ENCODE measurements at places on chromosomes 3 and 15.

- no peak for DNase-seq
Measured at GRCh38 chr15:41974041-41974440, 1.7 kb upstream of the EHD4 start.

- no peak for DNase-seq
Measured at GRCh38 chr3:89332793-89333192, 225.4 kb downstream of the EPHA3 start.

DNA sequence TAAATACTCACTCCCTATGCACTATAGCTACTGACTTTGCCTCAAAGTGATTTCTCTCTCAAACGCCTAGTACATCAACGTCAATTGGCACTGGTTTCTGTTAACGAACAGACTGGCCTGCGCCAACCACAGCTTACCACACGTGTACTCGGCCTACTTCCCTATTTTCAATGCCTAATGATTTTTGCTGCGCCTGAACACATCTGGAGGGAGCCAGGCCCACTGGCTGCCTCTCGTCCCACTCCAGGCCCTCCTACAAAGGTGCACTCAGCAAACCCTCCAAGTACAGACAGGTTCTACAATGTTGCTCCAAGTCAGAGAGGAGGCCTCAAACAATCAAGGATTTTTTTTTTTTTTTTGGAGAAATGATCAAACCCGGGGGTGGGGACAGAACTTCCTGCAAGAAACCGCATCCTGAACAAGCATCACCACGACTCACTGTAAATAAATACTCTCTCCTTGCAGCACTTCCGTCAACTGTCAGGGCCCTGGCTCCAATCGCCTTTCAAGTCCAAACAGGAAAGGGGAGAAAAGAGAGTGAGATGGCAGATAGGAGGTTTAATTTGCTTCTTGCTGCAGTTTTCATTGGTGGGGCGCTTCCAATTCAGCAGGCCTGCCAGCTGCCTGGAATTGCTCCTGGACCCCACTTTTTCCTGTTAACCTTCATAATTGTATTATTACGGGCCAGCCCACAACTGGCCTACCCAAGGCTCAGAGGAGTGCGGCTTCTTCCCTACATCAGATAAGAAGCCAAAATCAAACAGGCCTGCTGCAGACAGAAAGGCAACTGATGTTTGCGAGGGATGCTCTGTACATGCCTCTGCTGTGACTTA is 139.3 kb downstream of the FOXP1 start:
- peak; percentile 0 for DNase-seq

GRCh38 chr3:107969525-107969924 is 121.3 kb downstream of the CD47 start:
- DNase-seq = no peak

DNA sequence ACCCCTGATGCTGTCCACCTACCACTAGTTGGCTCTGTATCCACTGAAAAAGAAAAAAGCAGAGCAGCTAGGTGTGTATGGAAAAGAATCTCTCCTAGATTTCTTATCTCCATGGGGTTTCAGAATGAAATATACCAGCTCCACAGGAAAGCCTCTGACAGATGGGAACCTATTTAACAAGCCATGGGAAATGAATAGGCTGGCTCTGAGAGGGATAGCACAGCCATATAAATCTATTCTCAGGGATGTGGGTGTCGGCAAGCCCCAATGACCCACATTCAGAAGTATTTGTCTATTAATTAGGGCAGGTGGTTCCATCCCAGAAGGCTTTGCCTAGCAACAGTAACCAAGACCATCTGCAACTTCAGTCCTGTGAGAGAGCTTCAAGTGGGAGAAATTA is 694.1 kb downstream of the AGBL1 start:
- no peak for DNase-seq

DNA sequence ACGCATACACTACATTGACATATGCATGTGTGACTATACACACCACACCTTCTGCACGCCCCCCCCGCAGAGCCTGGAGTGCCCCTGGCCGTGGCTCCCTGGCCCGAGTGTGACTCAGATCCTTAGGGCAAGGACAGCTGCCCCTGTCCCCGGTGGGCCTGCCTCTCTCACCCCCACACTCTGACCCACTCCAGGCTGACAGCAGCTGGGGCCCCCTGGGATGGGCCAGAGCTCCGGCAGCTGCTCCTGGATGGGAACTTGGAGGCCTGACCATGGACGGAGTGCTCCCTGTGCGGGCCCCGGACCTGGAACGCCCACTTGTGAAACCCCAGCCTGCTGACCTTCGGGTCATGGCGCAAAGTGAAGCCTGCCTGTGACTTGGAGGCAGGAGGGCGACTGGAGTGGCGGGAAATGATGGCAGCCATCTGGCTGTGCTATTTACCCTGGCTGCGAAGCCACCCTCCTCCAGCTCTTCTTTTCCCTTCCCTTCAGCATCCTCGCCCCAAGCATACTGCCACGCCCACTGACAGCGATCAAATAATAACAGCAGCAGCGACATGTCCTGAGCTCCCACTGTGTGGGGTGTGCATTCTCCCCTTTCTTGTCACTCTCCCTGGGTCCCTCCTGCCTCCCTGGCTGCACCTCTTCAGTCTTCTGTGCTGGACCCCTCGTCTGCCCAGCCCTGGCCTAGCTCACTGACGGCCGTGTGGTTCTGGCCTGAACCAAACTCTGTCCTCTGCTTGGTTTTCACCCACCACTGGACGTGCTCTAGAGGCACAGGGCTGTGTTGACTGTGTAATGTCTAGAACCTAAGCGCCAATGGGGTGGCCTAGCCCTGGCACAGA is 90.7 kb upstream of the MEF2A start:
- no peak for DNase-seq

- DNase-seq = no peak
Measured at GRCh38 chr3:157225001-157225400, 65.1 kb upstream of the CCNL1 start.

- peak; percentile 61 for DNase-seq
Measured at GRCh38 chr15:67303490-67304363, 49.1 kb downstream of the IQCH start.

GRCh38 chr3:112061152-112061551 is 25.0 kb upstream of the C3orf52 start:
- no peak for DNase-seq

GRCh38 chr3:170473358-170473757 is 54.7 kb downstream of the CLDN11 start:
- no peak for DNase-seq

GRCh38 chr15:64092864-64093626 is 593 bp downstream of the CIAO2A start:
- peak; percentile 56 for DNase-seq

DNA sequence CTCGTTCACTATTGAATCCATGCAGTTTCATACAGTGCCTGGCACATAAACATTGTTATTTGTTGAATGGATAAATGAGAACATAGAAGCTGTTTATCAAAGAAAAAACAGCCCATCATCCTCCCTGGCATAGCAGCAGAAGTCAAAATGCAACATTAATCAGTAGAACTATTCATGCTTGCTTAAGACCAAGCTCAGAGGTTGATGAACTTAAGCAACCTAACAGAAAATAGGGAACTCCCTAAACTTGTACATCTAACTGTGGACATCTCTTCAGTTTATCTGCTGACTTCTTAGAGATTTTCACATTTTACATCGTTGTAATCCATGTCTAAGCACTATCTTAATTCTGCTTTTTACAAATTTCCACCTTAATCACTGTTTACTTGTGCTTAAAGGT is 29.2 kb downstream of the SENP8 start:
- no peak for DNase-seq

- DNase-seq = peak; percentile 46
Measured at GRCh38 chr3:134039161-134039862, 9.6 kb upstream of the SLCO2A1 start.

DNA sequence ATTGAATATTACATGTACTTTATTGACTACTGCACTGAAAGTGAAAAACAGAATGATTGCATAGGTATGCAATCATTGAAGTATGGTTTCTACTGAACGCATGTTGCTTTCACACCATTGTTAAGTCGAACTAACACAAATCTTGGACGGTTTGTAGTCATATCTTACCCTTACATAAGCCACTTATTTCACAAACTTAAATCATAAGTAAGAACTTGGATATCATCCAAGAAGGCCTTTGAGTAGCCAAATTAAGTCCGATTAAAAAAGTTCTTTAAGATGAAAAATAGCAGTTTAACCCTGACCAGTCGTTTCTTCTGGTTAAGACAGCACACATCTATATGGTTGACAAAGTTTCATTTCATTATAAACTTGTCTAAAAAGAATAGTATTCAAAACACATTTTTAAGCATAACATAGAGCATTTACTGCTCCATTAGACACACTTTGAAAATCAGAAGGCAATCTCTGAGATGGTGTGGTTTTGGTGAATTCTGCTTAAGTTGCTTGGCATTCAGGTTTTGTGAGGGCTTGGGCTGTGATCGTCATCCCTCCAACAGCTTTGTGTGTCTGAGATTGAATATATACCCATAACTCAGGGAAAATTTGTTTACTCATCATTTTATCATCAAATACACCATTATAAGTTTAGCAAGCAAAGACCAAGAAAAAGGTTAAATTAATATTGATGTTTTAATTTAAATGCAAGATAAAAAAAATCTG is 92.2 kb downstream of the NFKBIZ start:
- DNase-seq = no peak

DNA sequence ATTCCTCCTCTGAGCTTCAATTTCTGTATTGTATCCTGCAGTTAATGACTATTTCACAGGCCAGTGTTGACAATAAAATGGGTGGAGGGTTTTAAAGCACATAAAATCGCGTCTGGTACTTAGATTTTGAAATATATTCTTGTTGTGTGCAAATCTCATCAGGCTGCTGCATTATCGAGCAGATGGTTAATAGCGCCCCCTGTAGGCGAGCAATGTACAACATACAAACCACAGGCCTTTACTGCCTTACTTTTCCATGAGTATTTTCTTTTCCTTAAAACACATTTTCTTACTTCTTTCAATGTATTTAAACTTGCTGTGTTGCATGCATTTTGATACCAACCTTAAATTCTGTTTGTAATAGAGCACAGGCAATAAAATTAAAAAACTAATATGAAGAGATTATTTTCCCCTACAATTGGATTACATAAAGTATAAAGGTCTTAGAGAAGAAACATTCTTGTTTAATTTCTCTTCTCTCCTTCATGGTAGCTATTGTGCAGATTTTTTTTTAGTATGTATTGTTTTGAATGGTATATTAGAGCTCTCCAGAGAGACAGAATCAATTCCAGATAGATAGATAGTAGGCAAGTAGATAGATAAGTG is 608.4 kb downstream of the CADM2 start:
- DNase-seq = peak; percentile 53

- peak; percentile 13 for DNase-seq
Measured at GRCh38 chr3:177195242-177195991, 1.9 kb downstream of the TBL1XR1 start.

GRCh38 chr15:96330450-96331143 is at the start of gene NR2F2:
TSS of gene NR2F2 (plus strand) at chr15:96330700. CDS start at chr15:96332106, 1,406 bp downstream.
- peak; percentile 45 for DNase-seq

DNA sequence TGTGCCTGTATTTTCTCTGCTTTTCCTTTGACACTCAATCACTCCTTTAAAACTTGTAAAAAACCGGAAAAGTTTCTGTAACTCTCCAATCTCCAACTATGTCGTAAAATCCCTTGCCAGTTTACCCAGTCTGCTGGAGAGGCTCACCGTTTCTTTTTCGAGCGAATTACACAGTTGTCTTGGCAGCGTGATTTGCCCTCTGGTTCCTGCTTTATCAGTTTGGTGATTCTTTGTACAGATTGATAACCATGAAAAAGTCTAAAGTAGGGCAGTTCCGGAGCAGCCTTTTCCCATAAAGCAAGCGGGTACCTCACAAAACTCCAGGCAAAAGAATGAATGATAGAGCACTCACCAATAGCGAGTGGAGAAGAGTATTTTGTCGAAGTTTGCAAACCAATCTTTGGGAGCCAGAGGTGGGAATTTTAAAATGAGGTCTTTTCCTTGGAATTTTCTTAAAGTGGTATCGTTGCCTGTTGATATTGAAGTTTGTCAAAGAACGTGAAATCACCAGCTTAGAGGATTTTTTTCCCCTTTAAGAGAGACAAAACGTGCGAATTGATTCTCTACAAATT is at the start of gene TTC23:
Gene TTC23, minus strand, starts transcription at position 312 of the 572 bp plus-strand sequence. CDS start 20,869 bp downstream, outside the sequence.
- DNase-seq = peak; percentile 23

DNA sequence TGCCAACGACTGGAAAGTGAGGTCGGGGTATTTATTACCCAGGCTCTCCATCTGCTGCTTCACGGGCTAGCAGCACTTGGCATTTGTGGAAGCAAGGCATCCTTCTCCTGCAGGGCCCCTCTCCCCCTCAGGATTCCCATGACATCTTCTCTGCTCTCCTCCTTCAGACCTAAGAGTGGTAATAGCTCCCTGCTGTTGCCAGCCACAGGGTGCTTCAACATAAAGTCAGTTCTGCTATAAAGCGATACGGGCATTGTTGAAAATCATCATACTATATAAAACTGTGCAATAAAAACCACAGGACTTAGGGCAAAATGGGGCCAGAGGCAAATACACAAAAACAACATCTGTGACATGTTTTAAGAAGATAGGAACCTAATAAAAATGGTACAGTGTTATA is 391.8 kb upstream of the ADAMTS9 start:
- no peak for DNase-seq

DNA sequence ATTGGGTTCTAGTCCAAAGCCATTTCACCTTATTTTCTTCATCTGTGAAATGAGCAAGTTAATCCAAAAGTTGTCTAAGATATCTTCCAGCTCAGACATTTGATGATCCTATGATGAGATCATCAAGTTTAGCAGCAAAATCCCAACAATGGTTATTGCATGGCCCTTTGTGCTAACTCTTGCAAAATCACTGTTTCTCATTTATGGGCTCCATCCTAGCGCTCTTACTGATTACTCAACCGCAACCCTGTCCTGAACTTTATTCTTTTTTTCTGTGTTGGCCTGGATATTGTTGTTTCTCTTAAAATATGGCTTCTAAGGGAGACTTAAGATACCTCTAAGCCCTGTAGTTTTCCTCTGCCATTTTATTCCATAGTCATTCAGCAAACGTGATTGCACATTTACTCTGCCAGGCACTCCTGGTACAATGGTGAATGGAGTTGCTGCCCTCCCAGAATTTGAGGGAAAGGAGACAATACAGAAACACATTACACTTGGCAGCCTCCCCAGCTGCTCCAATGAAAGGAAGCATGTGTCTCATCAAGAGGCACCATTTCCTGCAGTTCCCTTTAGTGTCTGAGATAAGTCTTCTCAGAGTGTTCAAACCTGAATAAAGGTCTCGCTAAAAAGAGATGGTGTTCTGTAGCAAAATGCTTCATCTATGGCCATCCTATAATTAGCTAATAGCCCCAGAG is 4.4 kb downstream of the GXYLT2 start:
- DNase-seq = no peak

DNA sequence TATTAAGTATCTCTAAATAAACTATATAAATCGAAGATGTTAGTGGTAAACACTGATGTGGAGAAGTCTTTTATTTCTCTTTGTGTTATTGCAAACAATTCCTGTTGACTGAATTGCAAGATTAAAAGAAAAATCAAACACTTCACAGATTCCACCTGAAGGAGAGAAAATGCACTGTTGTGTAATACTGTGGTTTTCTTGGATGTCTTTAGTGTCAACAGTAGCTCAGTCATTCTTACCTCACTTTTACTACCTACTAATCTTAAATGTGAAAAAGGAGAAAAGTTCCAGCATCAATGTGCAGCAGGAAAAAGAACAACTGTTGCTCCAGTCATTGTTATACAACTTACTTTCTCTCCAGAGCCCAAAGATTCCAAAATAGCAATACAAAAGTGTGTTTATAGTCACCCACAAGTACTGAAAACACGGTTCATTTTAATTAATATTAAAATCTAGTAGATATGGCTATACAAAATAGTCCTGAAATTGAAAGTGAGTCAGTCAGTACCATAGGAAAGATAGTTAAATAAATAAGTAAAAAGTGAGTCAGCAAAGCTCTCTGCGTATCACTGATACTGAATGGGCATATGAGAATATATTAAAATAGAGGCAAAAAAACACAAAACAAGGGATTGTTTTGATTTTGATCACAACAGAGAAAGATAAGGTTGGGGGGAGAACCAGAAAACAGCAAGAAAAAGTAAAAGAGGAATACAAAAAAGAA is 90.5 kb upstream of the CSPG5 start:
- no peak for DNase-seq

All from DMS53 (cell line).